ENCODE measurements at places on chromosomes 13 and 19.
A peak's percentile ranks its signal among the peaks of the same experiment; 100 is the strongest.

- DNase-seq, result no peak
Observed at GRCh38 chr19:45825917-45826893, 11.1 kb upstream of the RSPH6A start.

DNA sequence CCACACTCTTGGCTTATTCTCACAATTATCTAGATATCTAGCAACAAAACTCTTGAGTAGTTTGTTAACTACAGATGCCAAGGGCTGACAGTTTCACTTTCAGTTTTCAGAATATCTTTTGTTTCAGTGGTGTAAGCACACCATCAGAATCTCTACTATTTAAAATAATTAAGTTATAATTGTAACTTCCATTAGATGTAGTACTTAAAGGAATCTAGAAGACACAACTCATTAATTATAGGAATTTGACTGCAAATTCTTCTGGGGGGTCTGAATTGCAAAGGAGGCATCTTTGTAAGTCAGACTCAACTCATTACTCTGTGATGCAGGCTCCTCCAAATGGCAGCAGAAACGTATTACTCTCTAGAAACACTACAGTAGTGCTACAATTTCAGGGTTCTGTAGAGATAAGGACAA is 44.9 kb upstream of the USPL1 start:
- peak; percentile 66 for DNase-seq

- DNase-seq, result no peak
Observed at GRCh38 chr13:98389319-98389718, 187.6 kb downstream of the STK24 start.

GRCh38 chr13:98345107-98345935 is 168.3 kb upstream of the RNF113B start:
- no peak for DNase-seq

- DNase-seq, result no peak
Observed at GRCh38 chr13:41578371-41578770, 121.0 kb downstream of the RGCC start.

GRCh38 chr19:42042455-42043170 is 27.4 kb downstream of the GRIK5 start:
- no peak for DNase-seq

DNA sequence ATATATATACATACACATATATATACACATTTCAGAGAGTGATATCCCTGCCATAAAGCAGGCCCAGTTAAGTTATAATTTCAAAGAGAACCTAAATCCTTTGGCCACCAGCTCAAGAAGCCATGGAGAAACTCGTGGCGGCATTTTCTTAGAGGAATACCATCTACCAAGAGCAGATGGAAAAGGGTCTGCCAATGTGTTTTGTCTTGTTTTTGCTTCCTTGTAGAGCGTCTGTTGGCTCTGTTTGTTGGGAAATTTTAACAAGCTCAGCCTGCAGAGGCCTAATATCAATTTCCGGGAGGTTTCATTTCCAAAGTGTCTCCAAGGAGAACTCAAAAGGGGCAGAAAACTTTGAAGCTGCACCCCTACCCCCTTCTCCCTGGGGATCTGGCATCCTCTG is 140.5 kb downstream of the IER2 start:
- no peak for DNase-seq

DNA sequence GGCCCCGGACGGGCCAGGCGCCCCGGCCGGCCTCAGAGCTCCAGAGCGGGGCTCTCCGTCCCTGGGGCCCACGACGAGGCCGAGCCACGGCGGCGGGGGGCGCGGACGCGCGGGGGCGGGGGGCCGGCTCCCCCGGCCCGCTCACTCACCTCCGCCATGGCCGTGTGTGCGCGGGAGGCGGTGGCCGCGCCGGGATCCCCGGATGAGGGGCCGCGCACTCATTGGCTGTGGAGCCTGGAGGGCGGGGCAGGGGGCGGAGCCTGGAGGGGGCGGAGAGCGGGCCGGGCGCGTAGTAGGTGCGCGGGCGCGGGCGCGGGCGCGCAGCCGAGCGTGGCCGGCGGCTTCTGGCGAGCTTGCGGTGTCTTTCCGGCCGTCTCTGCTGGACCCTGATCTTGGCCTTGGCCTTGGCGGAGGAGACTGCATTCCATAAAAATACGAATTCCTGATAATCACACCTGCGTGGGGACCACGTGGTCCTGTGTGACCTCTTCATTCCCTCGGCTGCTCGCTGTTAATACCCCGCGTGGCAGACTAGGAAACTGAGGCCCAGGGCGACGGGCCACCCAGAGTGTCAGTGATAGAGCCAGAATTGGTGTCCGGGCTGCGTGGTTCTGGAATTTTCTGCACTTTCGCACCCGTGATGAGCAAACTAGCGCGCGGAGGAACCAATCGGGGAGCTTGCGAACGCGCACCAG is at the start of gene MIER2:
TSS of gene MIER2 (minus strand) at position 172 of the 695 bp plus-strand sequence. CDS start at position 158, 14 bp downstream.
- peak; percentile 75 for DNase-seq

DNA sequence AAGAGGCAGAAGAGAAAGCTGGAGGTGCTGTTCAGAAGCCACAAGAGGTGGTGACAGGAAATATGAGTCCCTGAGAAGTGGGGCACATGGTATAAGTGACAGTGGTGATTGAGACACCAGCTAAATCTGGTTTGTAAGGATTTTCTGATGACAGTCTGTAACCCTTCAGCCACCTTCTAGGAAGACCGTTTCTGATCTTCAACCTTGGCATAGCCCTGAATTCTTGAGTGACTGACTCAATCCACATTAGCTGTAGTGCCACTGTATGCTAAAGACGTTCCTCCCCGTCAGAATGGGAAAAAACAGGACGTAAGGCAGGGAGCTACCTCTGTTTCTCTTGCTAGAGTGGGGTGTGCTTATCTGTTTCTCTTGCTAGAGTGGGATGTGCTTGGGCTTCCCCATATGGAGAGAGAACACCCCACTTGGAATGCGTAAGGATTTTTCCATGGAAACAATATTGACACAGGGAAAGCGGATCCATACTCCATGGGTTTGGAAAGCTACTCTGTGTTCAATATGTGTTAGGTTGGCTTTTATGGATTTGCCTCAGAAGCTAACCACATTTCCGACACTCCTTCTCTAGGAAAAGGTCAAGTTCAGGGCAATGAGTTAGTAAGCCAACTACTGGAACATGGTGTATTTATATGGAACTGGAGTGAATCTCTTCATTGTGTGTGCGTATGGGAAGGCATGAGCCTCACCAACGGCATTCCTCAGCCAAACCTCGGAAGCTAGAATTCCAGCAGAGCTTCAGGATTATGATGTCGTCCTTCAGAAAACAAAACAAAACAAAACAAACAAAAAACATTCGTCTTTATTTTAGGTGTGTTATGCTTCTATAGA is 948.8 kb upstream of the SLC10A2 start:
- DNase-seq, result no peak

DNA sequence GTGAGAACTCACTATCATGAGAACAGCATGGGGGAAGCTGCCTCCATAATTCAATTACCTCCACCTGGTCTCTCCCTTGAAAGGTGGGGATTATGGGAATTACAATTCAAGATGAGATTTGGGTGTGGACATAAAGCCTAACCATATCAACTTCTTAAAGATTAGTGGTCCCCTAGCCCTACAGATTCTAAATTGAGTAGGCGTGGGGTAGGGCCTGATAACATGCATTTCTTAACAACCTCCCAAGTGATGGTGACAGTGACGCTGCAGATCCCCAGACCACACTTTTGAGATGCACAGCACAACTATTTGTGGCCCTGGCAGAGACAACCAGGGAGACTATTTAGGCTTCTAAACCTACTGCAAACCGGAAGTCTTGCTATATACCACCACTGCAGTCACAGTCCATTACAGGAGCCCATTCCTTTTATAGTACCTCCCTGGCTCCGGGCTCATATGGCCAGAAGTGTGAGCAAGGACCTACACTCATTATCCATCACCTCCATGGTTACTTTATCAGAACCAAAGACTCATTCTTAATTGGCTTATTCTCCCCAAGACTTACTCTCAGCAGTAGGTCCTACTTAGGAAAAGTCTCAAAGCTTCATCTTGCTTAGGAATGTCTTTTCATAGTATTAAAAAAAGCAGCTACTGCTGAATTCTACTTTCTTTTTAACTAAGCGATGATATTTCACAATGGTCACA is 2.1 kb upstream of the DPY19L3 start:
- no peak for DNase-seq

- DNase-seq, result no peak
Observed at GRCh38 chr19:48451624-48452023, 3.8 kb upstream of the KCNJ14 start.

DNA sequence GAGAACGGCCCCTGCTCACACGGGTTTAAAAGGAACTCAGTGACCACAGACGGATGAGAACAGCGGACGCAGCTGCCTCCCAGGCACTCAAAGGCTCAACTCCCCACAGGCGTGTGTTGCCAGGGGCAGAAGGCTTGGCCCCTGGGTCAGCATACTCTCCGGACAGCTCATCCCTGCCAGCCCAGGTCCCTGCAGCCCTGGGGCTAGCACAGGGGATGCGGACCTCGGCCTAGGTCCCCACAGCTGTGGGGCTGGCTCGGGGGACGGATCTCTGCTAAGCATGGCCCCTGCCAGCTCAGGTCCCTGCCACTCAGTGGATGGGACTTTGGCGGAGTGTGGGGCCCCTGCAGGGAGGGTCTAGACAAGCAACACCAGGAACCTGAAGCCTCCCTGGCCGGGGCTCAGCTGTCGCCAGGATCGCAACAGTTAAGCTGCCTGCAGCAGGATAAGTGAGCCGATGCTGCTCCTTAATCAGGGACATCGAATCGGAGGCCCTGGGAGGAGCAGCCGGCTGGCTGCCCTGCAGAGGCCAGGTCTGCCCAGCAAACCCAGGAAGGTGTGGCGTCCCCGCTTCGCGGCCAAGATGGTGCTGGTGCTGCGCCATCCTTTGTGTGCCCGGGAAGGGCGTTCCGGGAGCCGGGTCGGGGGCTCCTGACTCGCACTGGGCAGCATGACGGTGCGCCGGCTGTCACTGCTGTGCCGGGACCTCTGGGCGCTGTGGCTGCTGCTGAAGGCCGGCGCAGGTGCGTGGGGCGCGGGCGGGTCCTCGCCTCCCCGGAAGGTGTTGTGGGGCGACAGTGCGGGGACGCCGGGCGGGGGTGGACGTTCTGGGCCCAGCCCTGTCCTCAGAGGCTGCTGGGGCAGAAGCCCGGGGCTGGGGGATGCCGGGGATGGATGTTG is 32.5 kb downstream of the MCF2L start:
- peak; percentile 40 for DNase-seq

DNA sequence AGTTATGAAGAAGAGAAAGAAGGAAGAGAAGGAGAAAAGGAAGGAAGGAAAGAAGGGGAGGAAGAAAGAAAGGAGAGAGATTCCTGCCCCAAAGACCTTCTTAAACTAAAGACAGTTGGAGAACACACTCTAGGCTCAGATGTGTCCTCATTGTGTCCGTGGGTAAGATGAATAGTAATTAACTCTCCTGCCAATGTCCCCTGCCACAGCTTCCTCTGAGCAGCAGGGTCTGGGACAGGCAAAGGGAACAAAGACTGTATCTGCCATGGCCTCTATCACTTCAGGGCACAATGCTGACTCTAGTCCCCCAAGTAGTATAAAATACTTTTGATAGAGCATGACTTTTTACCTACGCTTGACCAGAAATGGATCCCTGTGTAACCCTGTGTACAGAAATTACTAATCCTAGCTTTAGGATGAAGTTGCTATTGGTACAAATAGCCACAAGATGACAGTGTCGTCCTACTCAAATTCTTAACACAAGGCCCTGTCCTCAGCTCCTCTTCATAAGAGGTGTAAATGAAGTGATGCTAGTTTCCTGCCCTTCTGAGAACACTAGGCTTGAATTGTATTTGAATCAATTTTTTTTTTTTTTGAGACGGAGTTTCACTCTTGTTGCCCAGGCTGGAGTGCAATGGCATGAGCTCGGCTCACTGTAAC is 186.2 kb upstream of the GPR12 start:
- peak; percentile 67 for DNase-seq

DNA sequence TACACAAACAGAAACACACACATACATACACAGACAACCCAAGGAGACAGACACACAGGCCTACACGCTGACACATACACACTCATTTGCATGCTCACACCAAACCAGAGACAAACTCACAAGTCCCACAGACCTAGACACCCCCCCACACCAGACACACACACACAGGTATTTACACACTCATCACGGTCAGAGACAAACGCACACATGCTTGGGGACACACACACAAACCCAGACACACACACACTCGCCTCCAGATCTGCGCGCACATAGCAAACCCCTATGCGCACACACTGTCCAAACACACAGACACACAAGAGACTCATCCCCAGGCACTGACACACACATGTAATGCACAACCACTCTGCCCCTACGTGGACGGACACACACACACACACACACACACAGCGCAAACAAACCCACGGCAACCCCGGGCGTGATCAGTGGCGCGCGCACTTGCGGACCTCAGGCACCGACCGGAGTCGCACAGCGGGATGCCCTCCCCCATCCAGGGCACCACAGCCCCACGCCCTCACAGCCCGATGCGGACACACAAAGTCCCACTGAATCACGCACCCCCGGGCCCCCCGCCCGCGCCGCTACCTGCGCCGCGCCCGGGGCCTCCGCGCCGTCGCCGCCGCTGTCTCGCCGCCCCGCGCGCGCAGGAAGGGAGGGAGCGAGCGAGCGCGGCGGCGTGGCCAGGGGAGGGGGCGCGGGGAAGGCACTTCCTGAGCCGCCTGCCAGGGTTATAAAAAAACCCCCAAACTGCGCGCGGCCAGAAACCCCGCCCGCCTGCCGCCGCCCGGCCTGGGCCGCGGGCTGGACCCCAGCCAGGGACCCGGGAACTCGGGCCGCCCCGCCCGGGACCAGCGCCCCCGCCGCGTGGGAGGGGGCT is at the start of gene ADAMTS10:
TSS of gene ADAMTS10 (minus strand) at position 675 of the 895 bp plus-strand sequence. CDS start 5,005 bp downstream, outside the sequence.
- DNase-seq, result peak; percentile 21

DNA sequence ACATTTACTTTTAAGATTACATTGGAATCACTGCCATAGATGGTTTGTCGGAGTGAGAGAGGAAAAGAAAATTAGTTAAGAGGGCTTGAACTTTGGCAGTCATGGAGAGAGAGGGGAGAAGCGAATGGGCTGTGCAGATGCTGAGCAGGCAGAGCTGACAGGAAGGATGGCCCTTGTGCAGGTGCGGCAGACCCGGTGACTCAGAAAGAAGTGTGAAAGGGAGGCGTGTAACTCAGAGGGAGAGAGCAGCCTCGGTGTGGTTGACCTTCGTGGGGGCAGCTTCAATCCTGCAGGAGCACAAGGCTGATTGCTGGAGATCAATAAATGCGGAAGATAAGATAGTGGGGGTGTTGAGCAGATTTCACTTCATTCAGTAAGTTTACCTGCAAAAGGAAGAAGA is 76.9 kb downstream of the TNFSF13B start:
- no peak for DNase-seq
